A549 (cell line): ENCODE measurements at places on chromosomes 3 and 15.

GRCh38 chr3:132253262-132253878, 63.8 kb upstream of the ACP3 start:
- DNase-seq: peak; percentile 23

DNA sequence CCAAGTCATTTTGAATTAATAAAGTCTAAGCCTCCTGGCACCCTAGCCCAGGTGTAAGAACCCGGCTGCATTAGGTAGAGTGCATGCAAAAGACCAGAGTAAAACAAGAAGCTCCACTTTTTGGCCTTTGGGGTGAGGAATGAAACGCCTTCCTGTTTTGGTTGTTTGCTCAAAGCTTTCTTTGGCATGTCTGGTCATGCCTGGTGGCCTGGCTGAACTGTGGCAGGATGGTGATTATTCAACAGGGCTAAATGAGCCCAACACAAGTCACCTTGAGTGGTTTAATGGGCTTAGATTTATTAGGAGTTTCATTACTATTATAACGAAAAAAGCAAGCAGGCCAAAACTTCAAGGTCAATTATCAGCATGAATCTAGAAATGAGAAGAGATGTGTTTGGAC, 40.9 kb upstream of the LDHAL6B start:
- no peak for DNase-seq

GRCh38 chr3:34005886-34006285, 207.5 kb downstream of the PDCD6IP start:
- DNase-seq: no peak

DNA sequence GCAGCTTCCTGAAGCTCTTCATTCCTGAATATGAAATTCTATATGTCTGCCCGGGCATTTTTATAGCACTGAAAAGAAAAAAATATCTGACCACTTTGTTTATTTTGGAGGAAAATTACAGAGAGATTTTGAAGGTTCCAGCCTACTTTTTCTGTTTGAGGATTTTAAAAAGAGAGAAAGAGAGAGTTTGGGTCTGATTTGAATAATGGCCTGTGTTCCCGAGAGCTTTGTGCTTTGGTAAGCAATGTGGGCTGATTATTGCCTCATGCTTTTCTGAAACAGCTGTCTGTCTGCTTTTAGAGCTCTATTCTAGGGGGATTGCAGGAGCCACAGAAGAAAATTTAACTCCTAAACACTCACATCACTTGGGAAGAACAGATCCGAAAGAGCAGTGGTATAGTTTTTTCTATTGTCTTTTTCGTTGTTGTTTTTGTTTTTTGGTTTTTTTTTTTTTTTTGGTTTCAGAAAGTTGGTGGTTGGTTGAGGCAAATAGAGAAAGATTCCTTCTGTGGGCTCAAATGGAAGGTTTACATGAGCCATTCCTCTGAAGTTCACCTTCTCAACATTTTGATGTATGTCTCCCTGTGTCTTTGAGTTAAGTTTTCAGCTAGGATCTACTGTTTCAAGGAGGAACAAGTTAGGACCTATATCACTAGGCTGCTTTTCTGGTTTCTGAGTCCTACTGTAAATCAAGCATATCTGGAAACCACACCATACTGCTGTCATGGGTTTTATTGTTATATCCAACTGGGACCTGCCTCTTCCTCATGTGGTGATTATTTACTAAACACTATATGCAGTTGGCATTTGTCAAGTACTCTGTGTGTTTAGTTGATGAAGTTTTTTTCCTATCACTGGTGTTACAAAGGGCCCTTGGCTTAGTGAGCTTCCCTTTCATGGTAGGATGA, 178.9 kb downstream of the KCNMB2 start:
- DNase-seq: no peak

- DNase-seq: no peak
Observed at GRCh38 chr3:121405631-121406030, 140.2 kb downstream of the POLQ start.

GRCh38 chr3:37450561-37450960, 276.2 kb upstream of the LRRFIP2 start:
- no peak for DNase-seq

GRCh38 chr3:110419096-110419495, 652.5 kb upstream of the NECTIN3 start:
- no peak for DNase-seq

- DNase-seq: no peak
Observed at GRCh38 chr3:179688850-179689249, 36.0 kb downstream of the USP13 start.

DNA sequence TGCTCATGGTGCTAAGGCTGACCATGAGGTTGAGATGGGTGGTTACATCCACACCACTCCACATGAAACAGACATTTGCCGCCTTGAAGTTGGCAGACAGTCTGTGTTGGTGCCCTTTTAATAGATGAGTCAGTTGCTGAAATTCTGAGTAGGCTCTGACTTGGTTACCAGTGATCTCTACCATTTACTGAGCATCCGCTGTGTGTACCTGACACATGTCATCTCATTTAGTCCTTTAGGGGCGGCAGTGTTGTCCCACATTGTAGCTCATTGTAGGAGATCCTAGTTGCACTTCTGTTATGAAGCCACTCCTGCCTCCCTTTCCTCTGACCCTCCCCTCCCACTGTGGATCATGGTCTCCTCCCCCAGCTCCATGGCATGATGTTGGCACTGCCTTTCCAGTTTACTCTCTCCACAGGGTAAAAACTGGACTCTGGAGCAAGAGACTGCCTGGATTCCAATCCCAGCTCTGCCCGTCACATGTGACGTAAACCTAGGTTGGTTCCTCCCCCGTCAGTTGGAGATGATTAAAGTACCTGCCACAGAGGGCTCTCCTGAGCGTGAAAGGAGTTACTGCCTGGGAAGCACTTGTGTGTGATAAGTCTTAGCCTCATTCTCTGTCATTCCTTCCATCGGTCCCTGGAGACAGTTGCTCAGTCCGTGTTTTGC, 21.6 kb downstream of the SLCO3A1 start:
- no peak for DNase-seq
